ENCODE measurements at places on chromosomes 5 and 9.

- no peak for DNase-seq
Observed at GRCh38 chr9:92534674-92535073, 1.1 kb downstream of the ECM2 start.

- no peak for DNase-seq
Observed at GRCh38 chr5:93425096-93425495, 155.9 kb downstream of the NR2F1-AS1 start.

DNA sequence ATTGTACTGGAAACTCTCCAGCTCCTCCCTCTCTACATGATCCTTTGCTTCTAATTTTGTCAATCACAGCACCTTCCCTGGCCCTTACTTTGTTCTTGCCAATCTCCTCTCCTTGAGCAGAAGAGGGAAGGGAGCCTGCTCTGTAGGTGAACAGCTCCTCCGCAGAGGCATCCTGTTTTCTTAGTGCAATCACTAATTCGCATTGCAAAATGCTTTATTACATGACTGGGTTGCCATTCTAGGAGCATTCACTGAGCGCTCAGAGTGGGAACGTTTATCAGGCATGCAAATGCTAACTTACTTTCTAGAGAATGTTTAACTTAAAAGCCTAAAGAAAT is 416 bp upstream of the SNX18 start:
- DNase-seq, result no peak

GRCh38 chr5:33237471-33237870 is 203.3 kb upstream of the TARS1 start:
- no peak for DNase-seq

DNA sequence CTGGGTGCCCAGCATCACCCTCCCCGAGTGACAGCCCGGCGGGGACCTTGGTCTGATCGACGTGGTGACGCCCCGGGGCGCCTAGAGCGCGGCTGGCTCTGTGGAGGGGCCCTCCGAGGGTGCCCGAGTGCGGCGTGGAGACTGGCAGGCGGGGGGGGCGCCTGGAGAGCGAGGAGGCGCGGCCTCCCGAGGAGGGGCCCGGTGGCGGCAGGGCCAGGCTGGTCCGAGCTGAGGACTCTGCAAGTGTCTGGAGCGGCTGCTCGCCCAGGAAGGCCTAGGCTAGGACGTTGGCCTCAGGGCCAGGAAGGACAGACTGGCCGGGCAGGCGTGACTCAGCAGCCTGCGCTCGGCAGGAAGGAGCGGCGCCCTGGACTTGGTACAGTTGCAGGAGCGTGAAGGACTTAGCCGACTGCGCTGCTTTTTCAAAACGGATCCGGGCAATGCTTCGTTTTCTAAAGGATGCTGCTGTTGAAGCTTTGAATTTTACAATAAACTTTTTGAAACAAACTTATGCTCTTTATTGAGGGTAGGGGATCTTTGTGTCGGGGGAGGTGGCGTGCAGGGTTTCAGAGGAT is 1.3 kb downstream of the GADD45G start:
- peak; percentile 80 for DNase-seq

DNA sequence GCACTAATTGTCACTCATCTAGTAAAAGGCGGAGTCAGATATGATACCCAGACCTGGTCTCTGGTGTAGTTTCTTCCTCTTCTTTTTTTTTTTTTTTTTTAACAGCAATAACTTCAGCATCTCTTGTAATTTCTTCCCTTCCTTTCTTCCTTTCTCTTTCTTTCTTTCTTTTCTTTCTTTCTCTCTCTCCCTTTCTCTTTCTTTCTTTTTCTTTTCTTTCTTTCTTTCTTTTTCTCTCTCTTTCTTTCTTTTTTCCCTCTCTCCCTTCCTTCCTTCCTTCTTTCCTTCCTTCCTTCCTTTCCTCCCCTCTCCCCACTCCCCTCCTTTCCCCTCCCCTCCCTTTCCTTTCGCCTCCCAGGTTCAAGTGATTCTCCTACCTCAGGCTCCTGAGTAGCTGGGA is 25.9 kb upstream of the GNPDA1 start:
- DNase-seq, result no peak
